ENCODE measurements at places on chromosomes 2 and 18.

DNA sequence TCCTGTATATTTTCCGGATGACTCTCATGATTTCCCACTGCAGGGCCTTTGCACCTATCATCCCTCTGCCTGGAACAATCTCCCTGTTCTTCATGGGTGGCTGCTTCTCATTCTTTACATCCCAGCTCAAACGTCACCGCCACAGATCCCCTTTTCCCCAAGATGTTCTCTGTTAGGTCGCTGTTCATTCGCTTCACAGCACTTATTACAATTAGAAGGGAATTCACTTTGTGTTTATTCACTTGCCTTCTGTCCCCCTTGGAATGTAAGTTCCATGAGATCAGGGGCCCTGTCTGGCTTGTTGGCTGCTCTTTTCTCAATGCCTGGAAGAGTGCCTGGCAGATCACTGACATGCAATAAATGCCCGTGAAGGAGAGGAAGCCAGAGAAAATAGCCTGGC, 106.7 kb downstream of the FOXI3 start:
- no peak for DNase-seq

GRCh38 chr2:112701052-112701451, 19.8 kb upstream of the NT5DC4 start:
- no peak for DNase-seq

- no peak for DNase-seq
Measured at GRCh38 chr2:219045937-219046550, 4.7 kb upstream of the CFAP65 start.

- no peak for DNase-seq
Measured at GRCh38 chr2:126890136-126890510, 8.6 kb upstream of the TEX51 start.

DNA sequence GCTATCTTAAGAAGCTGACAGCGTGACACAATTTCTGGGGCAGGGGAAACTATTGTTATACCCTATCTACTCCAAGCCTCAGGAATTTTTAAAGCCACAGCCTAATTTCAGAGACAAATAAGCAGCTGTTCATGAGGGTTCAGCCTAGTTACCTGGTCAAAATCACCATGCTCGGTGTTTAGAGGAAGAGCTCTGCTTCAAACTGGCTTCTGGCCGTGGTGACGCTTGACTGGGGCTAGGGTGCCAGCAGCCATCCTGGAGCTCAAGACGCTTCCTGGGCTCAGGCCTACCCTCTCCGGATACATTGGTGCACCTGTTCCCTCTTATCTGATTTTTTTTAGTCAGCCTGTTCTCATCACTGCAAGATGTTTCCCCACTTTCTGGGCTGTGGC, 41.7 kb downstream of the FRZB start:
- no peak for DNase-seq

DNA sequence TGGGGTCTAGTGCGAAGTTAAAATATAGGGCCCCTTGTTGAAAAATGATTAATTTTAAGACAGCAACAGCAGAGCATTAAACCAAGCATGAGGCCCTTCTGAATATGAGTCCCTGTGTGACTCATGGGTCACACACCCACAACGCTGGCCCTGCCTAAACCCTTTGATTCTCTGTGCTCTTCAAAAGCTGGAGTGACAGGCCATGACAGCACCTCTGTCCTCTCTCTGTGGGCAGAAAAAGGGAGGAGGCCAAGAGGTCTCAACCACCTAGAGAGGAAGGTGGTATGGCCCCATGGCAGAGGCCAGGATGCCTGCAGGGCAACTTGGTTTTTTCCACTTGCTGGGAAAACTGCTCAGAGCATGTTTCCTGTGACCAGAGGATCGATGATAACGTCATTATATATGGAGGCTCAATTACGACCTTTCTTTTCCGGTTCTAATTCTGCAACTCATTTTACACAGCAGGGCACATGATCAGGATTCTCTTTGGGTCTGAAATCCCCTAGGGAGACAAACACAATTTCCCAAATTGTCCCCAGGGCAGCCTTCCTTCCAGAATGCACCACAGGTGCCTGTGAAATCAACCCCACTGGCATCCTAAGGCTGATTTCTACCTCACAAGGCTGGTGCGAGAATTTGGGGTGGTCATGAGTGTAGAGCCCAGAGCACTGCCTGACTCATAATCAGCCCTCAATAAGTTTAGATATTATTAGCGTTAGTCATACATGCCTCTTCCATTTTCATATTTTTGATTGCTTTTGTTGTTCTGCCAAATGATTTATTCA, 102.0 kb upstream of the PPP1CB start:
- no peak for DNase-seq

DNA sequence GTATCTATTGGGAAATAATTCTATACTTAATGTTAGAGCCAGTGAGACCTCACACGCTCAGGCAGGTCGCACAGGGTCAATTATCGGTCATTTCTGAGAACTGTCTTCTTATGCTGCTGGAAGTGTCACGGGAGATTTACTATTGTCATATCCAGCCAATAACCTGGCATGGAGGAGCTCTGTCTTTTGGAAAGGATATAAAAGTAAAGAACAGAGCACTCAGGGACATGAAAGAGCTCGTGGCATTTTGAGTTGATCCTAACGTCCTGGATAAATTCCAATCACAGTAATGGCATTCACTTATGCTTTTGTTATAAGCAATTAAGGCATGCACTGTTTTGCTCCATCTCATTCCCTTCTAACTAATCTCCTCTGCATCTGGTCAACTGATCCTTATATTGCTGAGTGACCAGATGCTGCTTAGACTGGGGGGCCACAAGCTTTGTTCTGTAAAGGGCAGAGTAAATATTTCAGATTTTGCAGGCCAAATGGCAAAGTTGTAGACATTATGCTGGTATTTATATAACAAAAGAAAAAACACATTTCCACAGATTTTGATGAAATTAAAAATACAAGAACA, 453.5 kb upstream of the SMIM21 start:
- DNase-seq = no peak

GRCh38 chr2:166223298-166223697, 95.5 kb upstream of the SCN1A start:
- no peak for DNase-seq

DNA sequence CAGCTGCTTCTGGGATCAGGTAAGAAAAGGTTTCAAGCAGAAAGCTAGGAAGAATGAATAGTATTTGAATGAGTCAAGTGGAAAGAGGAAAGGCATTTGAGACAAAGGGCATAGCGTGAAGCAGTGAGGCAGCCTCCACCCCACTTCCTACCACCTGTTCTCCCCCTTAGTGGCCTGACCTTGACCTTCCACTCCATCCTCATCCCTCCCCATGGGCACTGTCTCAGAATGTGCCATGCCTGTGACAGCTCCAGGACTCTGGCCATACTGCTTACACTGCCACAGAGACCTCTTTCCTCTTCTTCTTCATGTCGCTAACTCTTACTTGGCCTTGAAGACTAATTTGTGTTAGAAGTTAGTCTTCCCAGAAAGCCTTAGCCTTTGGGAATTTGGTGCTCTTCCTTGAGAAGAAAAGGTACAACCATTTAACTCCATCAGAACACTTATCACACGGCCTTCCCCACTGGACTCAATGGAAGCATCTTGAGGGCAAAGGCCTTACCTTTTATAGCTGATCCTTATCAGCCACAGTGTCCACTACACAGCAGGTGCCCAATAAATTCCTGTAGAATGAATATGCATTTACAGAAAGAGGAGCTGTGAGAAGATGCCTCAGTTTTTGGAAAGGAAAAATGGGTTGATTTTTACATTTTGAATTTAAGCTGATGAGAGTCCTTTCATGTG, 15.2 kb upstream of the NOSTRIN start:
- DNase-seq = no peak

GRCh38 chr2:64904413-64905329, 84.5 kb upstream of the SLC1A4 start:
- DNase-seq = no peak

- DNase-seq = no peak
Measured at GRCh38 chr2:222057347-222058073, 241.3 kb downstream of the PAX3 start.

- DNase-seq = no peak
Measured at GRCh38 chr18:24875286-24875685, 414.8 kb downstream of the HRH4 start.

GRCh38 chr2:107036293-107036692, 150.3 kb upstream of the ST6GAL2 start:
- DNase-seq = no peak

DNA sequence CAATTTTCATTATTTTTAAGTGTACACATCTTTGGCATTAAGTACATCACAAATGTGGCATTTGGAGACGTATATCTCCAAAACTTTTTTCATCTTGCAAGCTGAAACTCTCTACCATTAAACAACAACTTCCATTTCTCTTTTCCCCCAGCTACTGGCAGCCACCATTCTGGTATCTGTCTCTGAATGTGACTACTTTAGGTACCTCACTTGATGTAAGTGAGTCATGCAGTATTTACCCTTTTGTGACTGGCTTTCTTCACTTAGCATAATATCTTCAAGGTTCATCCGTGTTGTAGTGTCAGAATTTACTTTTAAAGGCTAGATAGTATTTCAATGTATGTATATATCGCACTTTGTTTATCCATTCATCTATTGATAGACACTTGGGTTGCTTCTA, 17.0 kb downstream of the BABAM2 start:
- DNase-seq = no peak

GRCh38 chr2:94994914-94995552, 30.5 kb upstream of the MAL start:
- DNase-seq = no peak

- DNase-seq = no peak
Measured at GRCh38 chr2:83238111-83238510, 1221.0 kb downstream of the SUCLG1 start.

GRCh38 chr2:130760754-130761751, 5.7 kb downstream of the AMER3 start:
- DNase-seq = no peak

- no peak for DNase-seq
Measured at GRCh38 chr2:23566241-23567142, 181.5 kb downstream of the KLHL29 start.

GRCh38 chr2:64482765-64483504, 29.0 kb downstream of the LGALSL start:
- DNase-seq = no peak

GRCh38 chr2:209721497-209721896, 50.1 kb upstream of the UNC80 start:
- DNase-seq = no peak

GRCh38 chr2:10307561-10308156, 5.0 kb downstream of the HPCAL1 start:
- DNase-seq = no peak

GRCh38 chr2:174158003-174158402, 90.3 kb downstream of the OLA1 start:
- no peak for DNase-seq

DNA sequence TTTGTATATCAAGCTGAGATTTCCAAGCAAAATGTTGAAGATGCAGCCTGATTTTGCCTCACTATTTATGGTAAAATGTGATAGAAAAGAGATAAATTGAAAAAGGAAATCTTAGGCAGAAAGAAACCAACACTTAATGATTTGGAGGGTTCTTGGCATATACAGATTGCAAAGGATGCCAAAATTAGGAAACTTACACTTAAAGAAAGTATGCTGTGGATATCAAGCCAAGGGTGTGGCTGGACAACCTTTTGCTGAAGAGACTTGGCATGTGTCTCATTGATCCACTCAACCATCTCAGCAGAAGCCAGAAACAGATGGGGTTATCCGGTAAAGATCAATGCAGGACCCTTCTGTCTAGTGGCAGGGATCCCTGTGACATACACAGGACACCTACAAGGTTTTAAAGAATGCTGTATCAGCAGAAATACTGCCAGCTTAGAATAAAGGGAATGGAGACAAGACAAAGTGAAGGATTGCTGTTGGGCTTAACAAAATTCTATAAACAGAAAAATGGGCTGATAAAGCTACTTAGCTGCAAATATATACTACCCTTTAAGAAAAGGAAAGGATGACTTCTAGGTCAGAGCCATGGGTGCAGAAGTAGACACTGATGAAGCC, 107.3 kb upstream of the CYP26B1 start:
- DNase-seq = no peak

GRCh38 chr2:158443606-158444005, 12.9 kb downstream of the CCDC148 start:
- DNase-seq = no peak

- DNase-seq = no peak
Measured at GRCh38 chr2:16022548-16023240, 82.3 kb downstream of the MYCN start.

DNA sequence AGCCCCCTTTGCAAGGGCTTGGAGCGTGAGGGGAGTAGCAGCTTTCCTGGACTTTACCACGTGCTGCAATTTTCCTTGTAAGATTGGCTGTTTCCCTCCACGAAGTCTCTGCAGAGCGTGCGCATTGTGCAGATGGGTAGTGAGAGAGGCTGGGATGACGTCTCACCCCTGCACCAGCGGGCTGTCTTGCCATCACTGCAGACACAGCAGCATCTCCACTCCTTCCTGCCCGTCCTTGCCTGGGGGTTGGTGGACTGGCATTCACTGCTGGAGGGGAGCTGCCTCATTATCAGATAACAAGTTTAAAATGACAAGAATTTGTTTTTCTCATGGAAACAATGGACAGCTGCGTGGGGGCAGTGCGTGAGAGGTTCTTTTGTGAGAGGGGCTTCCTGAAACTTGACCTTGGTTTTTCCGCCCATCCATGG, 45.3 kb upstream of the HS6ST1 start:
- no peak for DNase-seq

GRCh38 chr2:159179696-159180095, 106.8 kb downstream of the WDSUB1 start:
- no peak for DNase-seq

DNA sequence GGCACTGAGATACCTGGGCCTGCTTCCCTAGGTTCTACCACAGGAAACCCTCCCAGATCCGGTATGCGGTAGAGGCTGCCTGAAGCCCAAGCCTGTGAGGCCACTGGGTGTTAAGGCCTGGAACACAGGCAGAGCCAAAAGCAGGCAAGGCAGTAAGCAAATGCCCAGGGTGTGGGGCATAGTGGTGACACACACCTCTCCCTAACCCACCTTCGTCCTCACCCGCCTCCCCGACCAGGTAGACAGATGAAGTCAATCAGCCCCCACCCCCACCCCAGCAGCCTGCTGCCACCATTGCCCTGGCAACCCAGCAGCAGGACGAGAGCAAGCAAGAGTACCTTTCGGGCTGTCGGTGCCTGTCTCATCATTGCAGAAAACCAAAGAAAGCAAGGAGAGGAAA, 6.1 kb downstream of the DCTN1 start:
- DNase-seq = no peak

DNA sequence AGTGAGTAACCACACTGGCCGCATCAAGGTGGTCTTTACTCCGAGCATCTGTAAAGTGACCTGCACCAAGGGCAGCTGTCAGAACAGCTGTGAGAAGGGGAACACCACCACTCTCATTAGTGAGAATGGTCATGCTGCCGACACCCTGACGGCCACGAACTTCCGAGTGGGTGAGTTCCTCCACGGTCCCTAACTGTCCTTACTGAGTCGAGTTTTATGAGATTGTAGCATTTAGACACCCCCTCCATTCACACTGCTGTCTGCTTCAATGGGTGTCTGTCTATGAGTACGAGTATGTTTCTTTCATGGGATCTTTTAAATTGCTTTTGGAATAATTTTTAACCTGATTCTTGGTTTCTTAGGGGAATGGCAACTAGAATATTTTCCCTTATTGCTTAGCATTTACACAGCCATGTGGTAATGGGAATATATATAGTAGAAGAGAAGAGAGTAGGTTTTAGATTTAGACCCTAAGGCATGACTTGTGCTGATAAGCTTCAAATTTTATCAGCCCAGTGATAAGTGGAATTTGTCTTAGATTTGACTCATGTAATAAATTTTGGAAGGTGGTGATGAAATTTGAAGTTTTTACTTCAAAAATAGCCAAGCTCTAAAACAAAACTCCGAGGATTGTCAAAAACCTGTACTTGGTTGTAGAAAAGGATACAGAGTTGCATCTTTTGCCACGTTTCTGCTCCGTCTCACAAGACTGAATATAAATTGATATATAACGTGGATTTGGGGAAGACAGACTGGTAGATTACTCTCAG, 188.2 kb downstream of the LTBP1 start:
- no peak for DNase-seq

Data from stimulated activated CD8-positive, alpha-beta memory T cell treated with anti-CD3 and anti-CD28 coated beads, Interleukin-4, amount 100 ng/mL, for 4 hours (primary cell).